ENCODE measurements at places on chromosomes 11 and 22.

- DNase-seq = no peak
These were observed 41.0 kb downstream of the CSF2RB start for GRCh38 chr22:36954251-36955014.

DNA sequence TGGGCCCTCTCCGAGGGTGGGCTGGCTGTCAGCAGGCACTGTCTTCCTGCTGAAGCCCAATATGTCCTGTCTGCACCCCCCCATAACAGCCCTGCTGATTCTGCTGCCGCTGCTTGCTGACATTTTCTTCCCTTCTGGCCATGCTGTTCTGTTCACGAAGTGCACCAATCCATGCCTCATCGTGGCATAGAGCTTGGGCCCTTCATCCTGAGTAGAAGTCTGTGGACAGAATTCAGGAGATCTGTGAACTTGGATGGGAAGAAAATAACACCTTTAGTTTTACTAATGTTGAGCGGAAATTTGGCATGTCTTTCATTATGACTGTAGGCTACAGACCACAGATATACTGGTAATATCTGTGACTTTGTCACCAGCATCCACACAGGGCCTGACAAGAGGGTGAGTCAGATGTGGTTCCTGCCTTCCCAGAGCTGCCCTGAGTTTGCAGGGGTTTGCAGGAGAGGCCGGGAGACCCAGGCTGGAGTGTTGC, 14.1 kb upstream of the KIAA0930 start:
- DNase-seq = no peak

DNA sequence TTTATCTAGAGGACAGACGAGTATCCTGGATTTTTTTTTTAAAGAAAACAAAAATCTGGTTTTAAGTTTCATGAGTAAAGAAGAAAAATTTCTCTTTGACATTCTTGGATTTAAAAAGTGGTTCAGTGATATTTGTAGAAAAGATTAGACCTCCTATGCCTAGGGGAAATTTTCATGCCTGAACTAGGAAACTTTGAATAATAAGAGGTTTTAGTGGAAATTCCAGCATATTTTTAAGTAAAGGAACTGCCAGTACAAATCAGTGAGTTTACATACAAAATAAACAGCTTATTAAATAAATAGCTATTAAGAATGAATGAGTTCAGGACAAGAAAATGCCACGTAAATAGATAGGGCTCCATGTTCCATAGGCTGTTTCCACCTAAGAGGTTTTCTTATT, 17.5 kb downstream of the JAM3 start:
- no peak for DNase-seq

DNA sequence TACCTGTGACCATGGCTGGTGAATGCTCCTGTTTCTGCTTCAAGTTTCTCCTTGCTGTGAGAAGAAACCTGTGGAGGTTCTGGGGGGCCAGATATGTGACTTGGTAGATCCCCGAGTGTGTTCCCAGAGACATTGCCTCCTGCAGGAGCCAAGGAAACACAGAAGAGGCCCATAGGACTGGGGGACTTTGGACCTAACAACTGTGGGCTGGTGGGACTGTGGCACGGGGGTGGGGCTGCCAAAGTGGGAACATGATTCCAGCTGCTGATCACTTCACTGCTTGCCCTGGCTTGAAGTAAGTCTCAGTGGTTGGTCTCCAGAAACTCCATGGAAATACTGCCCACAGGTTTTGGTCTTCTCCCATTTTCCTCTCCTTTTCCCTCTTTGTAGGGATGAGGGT, 4.1 kb upstream of the NR1H3 start:
- no peak for DNase-seq

GRCh38 chr22:31503211-31503964, 7.1 kb downstream of the SFI1 start:
- DNase-seq = no peak

DNA sequence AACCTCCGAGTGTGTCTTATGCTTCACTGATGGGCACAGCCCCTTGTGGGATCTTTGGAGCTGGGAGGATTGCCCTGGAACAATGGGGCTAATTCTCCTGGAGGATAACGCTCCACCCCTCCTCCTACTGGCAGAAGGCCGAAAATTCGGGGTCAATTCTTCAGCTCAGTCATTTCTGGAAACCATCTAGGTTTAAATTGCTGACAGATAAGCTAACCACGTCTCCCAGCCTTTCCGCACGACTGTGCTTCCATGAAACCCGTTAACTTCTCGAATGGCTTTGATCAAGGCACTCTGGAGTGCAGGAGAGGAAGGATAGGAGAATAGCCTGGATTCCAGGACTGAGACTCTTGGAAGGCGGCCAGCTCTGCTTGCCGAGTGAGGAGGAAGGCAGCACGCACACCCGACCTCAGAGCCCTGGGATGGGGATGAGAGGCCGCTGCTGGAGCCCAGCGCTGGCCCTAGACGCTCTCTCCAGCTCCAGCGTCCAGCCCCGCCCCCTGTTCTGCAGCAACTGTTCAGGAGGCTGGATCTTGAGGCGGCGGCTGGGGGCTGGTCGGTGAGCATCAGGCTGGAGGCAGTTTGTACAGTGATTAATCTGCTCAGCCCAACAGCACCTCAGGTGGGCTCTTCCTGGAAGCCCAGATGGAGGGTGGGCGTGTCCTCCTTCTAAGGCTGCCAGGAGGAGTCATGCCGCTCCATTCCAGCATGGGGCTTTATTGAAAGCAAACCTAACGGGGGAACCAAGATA, 176.7 kb upstream of the NCAM1 start:
- peak; percentile 58 for DNase-seq

DNA sequence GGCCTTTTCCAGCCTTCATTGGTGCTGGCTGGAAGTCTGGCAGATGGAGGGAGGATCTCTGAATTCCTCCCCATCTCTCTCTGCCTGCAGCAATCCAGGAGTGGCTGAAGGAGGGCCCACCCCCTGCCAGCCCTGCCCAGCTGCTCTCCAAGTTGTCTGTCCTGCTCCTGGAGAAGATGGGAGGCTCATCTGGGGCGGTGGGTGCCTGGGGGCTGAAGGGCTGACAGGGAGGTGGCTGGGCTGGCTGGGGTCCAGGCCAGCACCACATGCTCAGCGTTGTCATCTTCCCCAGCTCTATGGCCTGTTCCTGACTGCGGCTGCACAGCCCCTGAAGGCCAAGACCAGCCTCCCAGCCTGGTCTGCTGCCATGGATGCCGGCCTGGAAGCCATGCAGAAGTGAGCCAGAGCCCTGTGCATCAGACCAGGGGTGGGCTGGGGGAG, 12.2 kb downstream of the TKFC start:
- DNase-seq = no peak

- no peak for DNase-seq
These were observed 14.2 kb upstream of the APOA1 start for GRCh38 chr11:116851626-116852025.

DNA sequence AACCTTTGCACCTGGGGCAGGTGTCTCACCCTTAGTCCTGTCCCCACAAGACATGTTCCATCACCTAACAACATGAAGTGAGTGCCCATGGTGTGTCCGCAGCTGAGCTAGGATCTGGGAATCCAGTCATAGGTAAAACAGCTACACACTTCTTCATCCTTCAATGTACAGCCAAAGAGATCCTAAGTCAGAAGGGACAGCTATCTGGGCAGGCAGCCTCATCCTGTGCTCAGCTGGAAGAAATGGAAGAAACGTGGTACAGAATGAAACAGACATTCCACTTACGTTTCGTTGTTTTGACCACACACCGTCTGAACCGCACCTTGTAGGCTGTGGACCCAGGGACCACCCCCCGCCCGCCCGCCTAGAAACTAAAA, 30.8 kb downstream of the PDGFB start:
- DNase-seq = no peak

DNA sequence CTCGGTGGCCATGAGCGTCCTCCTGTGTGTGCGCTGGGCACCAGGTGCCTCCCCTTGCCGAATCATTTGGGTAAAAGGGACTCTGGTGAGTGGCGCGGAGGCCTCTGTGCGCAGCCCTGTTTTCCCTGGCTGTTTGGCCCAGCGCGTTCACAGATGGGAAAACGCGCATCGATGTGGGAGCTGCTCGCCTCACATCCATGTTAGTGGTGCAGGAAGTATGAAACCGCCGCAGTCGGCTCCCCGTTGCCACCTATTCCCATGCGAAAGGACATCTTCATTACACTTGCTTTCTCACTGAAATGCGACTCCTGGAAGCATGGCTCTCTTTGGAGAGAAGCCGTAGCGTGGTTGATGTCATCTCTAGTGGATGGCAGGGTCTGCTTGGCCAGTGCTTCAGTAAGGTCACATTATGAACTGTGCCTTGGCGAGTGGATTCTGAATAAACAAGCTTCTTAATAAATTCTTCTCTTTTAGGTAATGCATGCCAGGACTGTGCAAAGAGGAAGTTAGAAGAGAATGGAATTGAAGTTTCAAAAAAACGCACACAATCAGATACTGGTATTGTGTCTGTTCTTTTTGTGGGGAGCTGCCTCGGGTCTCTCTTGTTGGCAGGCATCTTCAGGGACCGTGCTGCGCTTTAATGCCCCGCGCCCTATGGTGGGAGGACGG, 26.3 kb downstream of the FAM118A start:
- DNase-seq = no peak

GRCh38 chr22:50082197-50082715, 3.0 kb downstream of the MLC1 start:
- DNase-seq = no peak

GRCh38 chr22:40749829-40750228, 69.3 kb downstream of the SLC25A17 start:
- DNase-seq = no peak

- DNase-seq = no peak
These were observed 37.5 kb downstream of the KCNJ4 start for GRCh38 chr22:38417252-38418060.

GRCh38 chr11:12792590-12792989, 118.4 kb downstream of the TEAD1 start:
- DNase-seq = no peak

DNA sequence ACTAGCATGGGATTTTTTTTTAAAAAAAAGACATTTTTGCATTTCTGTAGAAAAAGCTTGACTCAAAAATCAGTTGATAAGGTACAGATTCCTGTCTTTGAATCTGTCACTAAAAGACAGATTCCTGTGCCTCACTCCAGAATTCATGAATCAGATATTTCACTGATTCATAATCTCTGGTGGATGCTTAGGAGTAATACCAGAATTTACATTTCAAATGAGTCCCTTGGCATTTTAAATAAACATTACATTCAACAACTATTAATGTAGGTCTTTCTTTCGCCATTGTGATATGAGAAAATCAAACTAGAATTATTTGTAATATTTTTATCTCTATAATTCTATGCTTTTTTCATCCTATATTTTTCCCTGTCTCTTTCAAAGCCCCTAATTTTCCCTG, 128.3 kb downstream of the APIP start:
- no peak for DNase-seq

All from skeletal muscle cell (primary cell).